ENCODE measurements at places on chromosomes 3 and 15.

DNA sequence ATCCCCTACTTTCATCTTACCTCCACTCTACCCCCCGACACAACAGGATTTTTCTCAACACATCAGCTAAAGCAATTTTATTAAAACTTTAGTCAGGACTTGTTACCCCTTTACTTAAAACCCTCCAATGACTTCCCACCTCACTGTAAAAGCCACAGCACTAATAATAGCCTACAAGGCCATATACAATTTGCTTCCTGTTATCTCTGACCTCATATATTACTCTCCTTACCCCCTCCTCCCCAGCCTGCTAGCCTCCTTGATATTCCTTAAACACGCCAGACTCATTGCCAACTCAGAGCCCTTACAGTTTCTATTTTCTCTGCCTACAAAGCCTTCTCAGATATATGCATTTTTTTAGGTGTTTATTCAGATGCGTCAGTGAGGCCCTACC is 54.4 kb downstream of the DCUN1D1 start:
- DNase-seq: no peak

GRCh38 chr15:26873846-26874245 is 7.0 kb downstream of the GABRA5 start:
- DNase-seq: no peak

- no peak for DNase-seq
These were observed 523.2 kb upstream of the ZNF717 start for GRCh38 chr3:76308541-76308940.

- no peak for DNase-seq
These were observed 341.1 kb upstream of the SEMA6D start for GRCh38 chr15:47376190-47376589.

DNA sequence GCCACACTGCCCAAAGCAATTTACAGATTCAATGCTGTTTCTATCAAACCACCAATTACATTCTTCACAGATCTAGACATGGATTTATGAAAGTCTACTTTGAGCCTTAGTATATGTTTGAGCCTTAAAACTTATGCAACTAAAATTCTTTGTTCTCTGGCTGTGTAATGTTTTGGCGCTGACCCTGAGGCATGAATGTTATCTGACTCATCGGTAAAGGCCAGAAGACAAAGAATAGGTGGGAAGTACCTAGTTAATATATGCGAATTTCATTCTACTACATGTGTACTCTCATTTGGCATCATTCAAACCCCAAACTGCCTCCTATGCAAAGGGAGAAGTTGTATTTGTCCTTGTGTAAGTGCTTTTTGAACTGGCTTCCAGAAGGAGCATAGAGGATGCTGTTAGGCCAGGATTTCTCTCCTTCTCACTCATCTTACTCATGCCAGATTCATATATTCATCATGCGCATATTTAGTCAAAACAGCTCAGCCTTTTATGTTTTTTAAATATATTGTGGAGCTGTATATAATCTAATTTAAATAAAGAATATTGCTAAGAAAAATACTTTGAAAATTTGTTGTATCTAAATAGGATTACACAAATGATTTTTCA is 204.2 kb downstream of the NFKBIZ start:
- no peak for DNase-seq

DNA sequence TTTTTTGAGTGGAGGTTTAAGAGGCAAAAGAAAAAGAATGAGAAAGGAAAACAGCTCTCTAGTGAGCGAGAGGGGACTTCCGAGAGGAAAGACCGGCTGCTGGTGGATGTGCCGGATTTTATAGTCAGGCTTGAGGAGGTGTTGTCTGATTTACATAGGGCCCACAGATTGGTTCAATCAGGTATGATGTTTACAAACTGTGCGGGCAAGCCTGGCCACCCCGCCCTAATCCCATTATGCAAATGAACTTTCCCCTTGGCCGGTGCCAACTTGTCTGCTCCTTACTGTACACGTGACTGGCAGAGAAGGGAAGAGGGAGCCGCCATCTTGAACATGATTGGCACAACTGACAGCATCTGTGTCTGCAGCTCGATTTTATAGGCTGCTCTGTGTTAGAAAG is 44.7 kb downstream of the FAM43A start:
- DNase-seq: no peak

GRCh38 chr3:99938270-99938911 is 120.7 kb downstream of the CMSS1 start:
- DNase-seq: no peak

GRCh38 chr15:94206463-94207167 is 24.7 kb upstream of the MCTP2 start:
- DNase-seq: no peak

- DNase-seq: no peak
These were observed 33.4 kb downstream of the SH3BP5 start for GRCh38 chr3:15299036-15299435.

DNA sequence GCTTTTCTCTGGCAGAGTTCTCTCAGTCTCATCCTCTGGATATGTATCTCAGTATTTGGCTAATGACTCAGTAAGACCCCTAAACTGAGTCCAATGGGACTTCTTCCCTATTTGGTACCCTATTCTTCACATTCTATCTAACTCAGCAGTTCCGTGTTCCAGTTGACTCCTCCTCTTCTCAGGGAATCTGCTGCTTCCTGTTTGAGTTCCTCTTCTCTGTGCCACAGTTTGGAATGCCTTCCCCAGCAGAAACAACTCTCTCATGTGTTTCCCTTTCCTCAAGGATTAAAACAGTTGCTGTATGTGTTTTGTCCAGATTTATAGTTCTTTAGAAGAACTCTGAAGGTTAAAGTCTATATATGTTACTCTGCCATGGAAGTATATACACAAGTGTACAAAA is 344.0 kb upstream of the RARB start:
- DNase-seq: no peak

Measured in HS-27A (cell line).